ENCODE measurements at places on chromosomes 2 and 18. TPM values are rescaled to one million over a fixed set of nuclear protein-coding genes. Genes with fewer than 3 reads are reported as not detected.

The CYRIA gene
- 0.11 TPM for total RNA-seq

GRCh38 chr2:136010126-136010525 is 24.7 kb upstream of the DARS1 start:
- no peak for DNase-seq

The GPATCH11 gene
- 18.9 TPM for total RNA-seq

DNA sequence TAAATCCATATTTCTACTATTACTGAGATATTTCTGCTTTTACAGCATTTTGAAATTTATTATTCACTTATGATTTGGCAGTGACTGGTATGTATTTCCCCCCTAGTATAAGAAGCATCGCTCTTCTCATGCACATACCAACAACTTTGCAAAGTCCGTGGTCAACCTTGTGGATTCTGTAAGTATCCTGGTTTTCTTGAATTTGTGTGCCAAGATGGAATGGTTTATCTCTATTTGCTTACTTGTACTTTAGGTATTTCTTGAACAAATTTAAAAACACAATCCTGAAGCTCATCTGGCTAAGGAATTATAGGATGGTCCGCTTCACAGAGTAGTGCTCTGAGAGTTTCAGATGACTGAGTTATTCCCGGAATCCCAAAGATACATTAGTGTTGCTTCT is 85.0 kb upstream of the FAM237A start:
- no peak for DNase-seq

DNA sequence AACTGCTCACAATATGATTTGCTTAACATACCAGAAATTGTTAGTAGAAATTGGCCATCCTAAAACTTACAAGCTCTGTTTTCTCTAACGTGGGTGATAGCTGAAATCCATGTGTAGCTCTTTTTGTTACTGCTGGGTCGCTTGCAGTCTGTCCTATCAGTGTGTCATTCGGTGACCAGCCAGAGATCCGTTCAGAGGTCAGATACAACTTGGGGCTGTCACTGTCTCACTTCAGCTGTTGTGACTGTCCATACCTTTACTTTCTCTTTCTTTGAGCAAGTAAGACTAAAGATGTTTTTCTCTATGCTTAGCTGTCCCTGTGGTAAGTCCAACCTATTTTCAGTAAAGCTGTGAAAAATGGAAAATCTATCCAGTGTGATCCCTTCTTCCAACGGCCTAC is 282.9 kb upstream of the KCNH7 start:
- DNase-seq, result no peak

The SP100 gene
- 210 TPM for total RNA-seq

DNA sequence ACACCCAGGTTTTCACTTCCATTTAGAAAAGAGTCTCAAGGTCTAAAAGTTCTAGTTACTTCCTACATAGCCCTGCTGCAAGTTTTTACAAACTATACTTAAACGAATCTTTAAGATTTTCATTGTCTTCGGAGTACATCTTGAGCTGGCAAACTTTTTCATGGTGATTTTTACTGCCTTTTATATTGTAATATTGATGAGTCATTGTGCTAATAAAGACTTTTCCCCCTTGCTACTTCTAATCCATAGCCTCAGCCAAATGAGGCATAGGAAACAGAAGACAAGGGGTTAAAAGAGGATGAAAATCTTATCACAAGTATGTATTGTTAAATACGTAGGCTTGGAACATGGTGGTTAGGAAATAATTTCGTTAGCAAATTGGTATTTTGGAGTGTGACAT is 4.1 kb downstream of the DPP10 start:
- DNase-seq, result no peak

DNA sequence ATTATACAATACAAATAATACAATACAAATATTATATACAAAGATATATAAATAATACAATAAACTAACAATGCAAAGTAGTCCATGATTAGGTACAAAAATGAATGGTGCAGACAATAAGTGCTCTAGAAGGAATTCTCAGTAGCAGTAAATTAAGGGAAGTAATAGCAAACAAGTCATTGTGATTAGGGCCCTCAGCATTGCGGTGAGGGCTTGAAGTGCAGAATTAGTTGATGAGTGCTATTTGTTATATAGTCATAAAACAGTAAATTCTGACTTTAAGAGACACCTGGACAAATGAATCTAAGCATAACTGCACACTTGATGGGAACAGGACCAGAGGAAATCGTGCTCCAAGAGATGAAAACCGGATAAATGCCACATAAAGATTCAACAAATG is 74.9 kb downstream of the ANKRD44 start:
- DNase-seq, result no peak

The SGPP2 gene
- total RNA-seq, result 8.8 TPM

GRCh38 chr2:120435671-120436459 is 89.9 kb downstream of the INHBB start:
- DNase-seq, result no peak

The MYO7B gene
- total RNA-seq, result not detected

The NEU4 gene
- total RNA-seq, result 0.14 TPM
